ENCODE measurements at places on chromosomes 4 and X.

DNA sequence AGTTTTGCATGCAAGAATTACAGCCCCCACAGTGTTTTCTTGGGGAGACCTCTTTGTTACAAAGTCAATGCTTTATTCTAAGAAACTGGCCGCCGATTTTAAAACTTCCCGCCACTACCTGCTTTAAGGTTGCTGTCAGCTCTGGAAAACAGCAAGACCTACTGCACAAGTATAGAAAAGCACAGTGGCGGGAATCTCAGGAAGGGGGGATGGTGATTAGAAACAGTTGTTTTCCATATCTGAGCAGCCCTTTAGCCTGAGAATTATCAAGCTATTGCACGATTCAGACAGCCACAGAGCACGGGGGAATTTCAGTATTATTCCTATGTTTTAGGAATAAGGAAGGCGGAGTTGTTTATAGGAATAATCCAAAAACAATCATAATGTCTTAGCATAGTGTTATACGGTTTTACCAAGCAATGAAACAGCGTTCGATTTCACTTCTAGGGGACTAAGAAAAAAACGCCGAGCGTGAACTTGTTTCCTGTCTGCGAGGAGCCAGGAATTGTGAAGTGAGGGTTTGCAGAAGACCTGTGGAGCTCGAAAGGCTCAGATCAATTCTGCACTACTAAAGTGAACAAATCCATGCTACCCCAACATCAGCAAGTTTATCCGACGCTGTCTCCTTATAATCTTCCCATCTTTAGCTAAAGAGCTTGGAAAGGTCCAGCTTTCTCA, 81.3 kb downstream of the HMGN5 start:
- DNase-seq = peak; percentile 6

DNA sequence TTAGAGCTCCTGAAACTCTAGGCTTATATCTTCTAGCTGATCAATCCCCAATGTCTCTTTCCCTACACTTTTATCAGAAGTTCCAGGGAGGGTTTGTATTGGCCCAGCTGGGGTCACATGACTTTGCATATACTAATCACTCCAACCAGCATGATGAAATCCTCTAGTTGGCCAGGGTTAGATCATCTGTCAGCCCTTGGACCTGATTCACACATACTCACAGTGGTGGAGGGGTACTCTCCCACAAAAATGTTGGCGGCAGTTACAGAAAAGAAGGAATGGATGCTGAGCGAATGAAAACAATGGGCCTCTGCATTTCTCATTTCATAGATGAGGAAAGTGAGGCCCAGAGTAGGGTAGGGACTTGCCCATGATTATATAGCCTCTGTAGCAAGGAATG, 151.1 kb downstream of the PJA1 start:
- no peak for DNase-seq

GRCh38 chr4:93403571-93403970, 425.0 kb upstream of the ATOH1 start:
- no peak for DNase-seq

GRCh38 chrX:70455366-70456202, 10.9 kb downstream of the DLG3 start:
- no peak for DNase-seq

GRCh38 chr4:112519689-112520597, 4.0 kb upstream of the NEUROG2 start:
- no peak for DNase-seq

- peak; percentile 19 for DNase-seq
These were observed at the start of gene PRDM8 for GRCh38 chr4:80196922-80197573. Gene PRDM8 (plus strand): TSS chr4:80197503. CDS start chr4:80200081, 2,578 bp downstream.

DNA sequence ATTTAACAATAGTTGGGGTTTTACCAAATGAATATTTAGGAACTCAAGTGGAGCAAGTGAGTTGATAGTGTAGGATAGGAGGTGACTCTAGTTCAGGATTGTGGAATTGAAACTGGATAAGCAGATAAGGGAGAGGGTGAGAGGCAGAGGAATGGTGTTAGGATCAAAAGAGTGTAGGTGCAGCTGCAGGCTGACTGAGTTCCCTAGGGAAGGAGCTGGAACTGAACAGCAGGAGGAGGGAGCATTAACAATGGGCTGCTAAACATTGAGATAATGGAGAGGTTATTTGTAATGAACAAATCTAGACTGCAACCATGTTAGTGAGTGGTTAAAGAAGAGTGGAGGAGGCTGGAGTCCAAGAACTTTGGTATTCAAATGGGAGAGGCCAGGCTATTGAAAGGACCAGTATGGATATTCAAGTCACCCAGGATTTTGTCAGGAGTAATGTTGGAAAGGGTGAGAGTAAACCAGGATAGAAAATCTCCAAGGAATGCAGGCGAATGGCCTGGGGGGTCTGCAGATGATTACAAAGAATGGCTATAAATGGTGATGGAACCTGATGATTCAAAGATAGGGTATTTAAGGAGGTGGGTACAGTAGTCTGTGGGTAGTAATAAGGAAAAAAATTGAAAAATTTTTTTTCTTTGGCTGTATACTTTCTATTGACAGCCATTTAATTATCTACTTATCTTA, 497.1 kb upstream of the TENM3 start:
- no peak for DNase-seq

DNA sequence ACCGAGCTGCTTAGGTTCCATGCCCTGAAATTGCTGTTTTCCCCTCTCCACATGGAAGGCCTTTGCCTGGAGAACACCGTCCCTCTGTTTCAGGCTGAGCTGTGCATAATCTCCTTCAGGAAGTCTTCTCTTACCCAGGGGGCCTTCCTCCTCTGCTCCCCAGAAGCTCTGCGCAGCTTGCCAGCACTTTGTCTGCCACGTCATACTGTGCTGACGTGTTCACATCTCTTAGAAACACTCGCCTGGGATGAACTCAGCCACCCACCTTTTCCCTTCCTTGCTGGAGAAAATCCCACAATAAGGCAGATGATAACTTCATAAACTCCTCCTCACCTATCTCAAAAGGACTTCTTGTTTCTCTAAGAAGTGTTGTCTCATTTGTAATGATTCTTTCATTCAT, 110.7 kb downstream of the ARHGAP10 start:
- no peak for DNase-seq

GRCh38 chr4:9979101-9979701, 42.1 kb downstream of the SLC2A9 start:
- no peak for DNase-seq

DNA sequence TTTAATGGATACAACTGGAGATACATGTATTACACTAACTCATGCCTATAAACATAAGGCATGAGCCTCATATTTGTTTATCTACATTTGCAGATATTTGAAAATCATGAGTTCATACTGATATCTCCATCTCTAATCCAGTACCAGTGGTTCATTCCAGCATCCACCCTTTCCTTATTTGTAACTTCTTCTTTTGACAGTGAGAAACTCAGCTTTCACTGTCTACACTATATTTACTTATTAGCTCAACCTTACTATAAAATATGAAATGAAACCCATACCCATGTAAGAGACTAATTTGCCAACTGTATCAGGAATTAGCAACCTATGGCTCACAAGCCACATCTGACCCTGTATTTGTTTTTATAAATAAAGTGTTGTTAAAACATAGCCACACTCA, 161.9 kb upstream of the GPRIN3 start:
- DNase-seq = no peak

GRCh38 chrX:101617211-101618191, at the start of gene ARMCX6:
Gene ARMCX6 (minus strand): TSS chrX:101618000. CDS start chrX:101616620, 1,380 bp downstream.
- DNase-seq = peak; percentile 76

DNA sequence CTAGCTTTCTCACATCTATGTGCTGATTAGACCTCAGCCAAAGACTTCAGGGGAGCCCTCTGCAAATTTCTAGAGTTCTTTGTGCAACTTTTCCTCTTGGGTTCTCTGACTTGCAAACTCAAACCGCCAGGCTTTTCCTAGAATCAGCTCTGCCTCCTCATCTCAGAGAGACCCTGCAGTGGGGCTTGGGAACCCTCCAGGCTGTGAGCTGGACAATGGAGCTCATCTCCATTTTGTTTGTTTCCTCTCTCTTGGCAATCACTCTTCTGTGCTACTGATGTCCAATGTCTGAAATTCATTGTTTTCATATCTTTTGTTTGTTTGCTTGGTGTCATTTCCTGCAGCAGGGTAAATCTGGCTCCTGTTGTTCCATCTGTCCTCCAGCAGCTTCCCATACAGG, 33.0 kb downstream of the GYPB start:
- DNase-seq = no peak

DNA sequence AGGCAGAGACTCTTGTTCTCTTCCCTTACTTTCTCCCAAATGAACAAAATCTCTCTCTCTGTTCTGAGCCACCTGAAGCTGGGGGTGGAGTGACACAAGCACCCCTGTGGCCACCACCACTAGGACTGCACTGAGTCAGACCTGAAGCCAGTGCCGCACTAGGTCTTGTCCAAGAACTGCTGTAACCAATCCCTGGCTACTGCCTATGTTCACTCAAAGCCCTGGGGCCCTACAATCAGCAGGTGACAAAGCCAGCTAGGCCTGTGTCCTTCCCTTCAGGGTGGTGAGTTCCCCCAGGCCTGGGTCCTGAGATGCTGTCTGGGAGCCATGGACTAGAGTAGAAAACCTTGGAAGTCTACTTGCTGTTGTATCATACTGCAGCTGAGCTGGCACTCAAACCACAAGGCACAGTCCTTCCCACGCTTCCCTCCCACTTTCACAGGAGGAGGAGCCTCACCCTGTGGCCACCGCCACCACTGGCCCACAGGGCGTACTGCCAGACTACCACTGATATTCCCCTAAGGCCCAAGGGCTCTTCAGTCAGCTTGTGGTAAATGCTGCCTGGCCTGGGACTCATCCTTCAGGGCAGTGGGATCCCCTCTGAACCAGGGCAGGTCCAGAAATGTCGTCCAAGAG, 119.1 kb downstream of the RTL9 start:
- DNase-seq = no peak

- DNase-seq = no peak
These were observed 1.6 kb downstream of the SEPTIN11 start for GRCh38 chr4:76950956-76951671.

GRCh38 chr4:55530691-55531090, 16.0 kb downstream of the CLOCK start:
- DNase-seq = no peak

GRCh38 chrX:27241981-27242380, 221.2 kb downstream of the PPP4R3C start:
- no peak for DNase-seq

GRCh38 chr4:2400841-2401609, 17.4 kb downstream of the ZFYVE28 start:
- DNase-seq = no peak

DNA sequence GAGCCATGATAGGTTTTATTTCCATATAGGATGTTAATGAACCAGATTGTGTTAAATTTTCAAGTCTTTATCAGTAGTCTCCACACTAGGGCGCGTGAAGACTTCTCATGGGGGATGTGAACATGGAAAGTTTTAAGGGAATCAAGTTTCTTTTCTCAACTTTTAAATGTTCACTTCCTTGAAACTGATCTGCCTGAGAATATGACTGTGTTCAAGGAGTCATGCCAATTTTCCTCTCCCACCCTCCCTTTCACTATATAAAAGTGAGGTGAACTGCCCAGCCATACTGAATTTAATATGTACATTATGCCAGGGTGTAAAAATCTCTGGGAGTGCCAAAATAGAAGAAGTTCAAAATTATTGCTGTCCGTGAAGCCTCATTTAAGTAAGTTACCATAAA, 30.4 kb upstream of the HPGDS start:
- DNase-seq = no peak

DNA sequence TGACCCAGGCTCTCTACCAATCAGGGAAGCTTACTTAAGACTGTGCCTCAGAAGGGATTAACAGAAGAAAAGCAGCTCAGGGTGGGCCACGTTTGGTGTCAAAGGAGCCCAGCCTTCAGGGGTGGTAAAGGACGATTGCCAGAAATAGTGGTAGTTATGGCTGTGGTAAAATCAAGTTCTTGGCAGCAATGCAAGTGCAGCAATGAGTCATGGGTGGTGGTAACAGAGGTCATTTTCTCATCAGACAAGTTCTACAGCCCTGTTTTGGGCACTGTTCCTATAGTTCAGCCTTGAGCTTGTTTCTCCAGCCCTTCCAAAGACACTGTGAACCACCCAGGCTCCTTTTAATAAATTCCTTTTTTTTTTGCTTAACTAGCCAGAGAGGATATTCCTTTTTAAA, 120.3 kb downstream of the EFHC2 start:
- DNase-seq = no peak

- no peak for DNase-seq
These were observed 48.9 kb upstream of the TENM3 start for GRCh38 chr4:182194091-182194824.

DNA sequence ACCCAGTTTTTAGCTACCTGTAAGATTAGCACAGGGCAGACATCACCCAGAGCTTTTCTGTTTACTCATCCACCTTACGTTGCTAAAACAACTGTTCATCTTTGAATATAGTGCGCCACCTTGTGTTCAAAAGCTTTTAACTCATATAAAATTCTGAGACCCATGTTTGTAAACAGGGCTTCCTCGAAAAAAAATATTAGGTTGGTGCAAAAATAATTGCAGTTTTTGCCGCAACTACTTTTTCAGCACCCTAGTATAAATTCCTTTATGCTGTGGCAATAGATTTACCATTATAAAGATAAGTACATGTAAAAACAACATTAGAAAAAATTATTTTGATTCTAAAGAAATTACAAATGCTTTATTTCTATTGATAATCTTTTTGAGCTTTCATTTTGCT, 147.9 kb downstream of the LRBA start:
- DNase-seq = peak; percentile 74

DNA sequence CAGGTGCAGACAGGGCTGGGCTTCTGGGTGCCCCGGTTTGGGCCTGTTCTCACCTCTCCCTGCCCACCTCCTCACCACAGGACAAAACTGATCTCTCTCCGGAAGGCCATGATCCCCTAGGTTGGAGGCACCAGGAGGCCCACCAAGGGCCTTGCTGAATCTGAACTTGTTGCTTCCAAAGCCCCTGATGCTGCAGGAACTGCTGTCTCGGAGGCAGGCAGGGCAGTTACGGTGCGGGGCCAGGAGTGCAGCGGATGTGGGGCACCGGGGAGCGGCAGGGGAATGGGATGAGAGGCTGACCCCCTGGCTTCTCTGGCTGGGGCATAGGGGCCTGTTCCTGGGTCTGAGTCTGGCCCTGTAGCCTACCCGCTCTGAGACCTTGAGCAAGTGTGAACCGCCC, 100.4 kb upstream of the PSAPL1 start:
- no peak for DNase-seq

GRCh38 chr4:128455480-128455879, 167.9 kb upstream of the PGRMC2 start:
- DNase-seq = no peak

DNA sequence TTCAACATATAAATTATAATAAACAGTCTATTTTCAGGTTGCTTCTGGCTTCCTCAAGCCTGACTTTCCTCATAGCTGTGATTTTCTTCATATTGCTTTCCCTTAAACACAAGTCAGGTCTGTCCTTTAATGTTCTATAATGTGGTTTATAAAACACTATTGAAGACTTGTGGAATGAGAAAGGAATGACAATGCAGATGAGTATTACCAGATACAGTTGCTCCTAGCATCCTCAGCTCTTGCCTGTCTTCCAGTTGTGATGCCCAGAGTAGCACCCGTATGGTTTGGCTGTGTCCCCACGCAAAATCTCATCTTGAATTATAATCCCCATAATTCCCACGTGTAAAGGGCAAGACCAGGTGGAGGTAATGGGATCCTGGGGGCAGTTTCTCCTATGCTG, 265.7 kb upstream of the BOD1L1 start:
- DNase-seq = no peak
